Fibroblast of the aortic adventitia (primary cell): ENCODE measurements at places on chromosomes 2 and 18.

GRCh38 chr2:162537651-162538050 is 193.7 kb downstream of the GCA start:
- DNase-seq = no peak

GRCh38 chr2:100427627-100428258 is 10.3 kb upstream of the CHST10 start:
- DNase-seq = peak; percentile 59

DNA sequence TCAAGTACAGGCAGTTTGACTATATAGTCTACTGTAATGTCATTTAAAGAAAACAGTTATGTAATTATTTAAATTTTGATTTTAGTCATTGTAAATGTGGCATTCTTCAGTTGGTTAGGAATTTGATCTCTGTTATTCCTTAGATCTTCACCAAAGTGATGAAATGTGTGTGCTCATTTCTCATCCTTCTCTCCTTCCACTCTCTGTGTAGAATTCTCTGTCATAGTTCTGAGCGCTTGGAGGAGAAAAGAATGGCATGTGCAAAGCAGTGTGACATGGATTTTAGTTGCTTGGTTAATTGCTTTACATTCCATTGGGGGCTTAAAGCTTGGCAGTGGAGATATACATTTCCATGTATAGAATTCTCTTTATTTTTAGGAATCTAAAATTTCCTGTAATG is 14.8 kb downstream of the PIK3C3 start:
- no peak for DNase-seq

DNA sequence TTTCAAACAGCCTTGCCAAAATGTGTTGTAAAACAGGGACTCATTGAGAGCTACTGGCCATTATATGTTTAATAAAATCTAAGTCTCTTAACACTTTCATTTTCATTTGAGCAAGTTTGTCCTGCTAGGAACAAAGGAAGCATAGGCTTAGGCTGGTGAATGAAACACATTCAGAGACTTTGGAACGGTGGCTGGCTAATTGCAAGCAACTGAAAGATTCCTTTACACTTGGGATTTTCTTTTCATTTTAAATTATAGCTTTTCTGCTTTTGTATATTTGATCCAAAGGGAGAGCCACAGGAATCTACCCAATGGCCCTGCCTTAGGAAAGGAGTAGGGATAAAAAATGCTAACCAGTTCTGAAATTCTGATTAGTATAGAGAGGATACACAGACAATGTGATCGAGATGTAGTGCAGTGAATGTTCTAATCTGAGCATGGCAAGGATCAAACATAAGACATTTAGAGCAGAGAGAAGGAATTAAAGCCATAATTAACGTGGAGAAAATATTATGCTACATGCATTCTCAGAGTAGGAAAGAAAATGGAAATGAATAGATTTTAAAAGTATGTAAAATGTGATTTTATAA is 911.4 kb upstream of the SLC39A10 start:
- no peak for DNase-seq

- no peak for DNase-seq
Measured at GRCh38 chr2:155525199-155525598, 807.3 kb downstream of the NR4A2 start.

GRCh38 chr18:69246027-69246426 is 154.7 kb upstream of the DOK6 start:
- no peak for DNase-seq

DNA sequence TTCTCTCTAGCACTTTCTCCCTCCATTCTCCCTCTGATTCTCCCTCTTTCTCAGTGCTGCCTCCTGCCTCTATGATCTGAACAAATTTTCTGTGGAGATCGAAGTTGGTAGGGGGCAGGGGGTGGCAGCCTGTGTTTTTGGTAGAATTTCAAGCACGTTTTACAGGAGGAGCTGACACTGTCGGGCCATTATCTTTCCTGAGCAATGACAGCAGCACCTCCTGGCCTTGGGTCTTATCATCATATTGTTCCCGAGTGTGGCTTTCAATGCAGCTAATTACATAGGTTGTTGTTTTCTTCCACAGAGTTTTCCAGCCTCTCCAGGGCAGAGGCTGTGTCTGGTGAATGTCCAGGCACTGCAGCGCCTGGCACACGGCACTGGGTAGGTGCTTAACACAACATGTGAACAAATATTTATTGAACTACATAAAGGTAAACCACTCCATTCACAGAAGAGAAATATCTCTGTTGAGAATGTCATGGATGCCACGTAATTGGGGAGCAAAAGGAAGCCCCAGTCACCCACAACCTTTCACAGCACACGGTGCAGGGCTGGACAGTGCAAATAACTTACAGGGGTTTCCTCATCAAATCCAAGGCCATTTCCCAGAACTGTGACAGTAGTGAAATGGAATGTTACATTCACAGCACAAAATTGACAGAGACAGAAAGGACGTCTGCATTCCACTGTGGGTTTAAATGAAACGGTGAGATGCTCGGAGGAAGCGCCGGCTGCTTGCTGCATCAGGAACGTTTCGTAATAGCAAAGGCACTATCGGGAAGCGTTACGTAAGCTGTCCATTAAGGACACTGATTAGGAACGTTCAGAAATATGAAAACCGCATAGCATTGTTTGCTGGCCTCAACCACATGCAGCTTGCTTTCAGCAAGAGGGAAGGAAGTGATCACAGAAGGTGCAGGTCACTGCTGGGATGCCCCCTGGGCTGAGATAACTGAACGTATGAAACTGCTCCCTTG is 6.5 kb upstream of the KCNG2 start:
- DNase-seq = peak; percentile 98

DNA sequence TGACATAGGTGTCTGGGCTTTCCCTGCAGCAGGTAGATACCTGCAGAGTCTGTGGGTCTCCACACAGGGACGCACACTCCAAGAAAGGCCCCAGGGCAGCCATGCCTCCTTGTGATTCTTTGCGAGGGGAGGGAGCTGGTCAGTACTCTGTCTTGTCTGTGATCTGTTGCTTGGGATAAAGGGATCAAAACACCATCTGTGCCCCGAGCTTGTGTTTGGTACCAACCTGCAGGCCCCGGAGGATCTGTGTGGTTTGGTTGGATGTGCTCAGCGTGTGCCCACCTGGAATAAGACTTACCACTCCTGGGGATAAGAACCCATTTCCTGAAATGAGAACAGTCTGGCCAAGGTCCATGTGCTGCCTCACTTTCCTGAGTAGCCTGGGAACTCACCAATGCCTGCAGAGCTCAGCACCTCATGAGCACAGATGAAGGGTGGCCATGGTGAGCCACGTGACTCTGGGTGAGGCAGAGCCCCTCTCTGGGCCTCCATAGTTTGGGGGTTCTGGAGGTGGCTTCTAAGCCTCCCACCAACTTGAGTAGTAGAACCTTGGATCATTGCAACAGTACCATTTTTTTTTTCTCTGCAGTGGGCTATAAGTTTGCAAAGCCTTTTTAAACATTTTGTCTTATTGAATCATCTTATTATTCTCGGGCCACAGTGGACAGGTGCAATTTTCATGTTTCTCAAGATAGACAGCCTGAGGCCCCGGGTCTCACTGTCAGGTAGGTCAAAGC is 134.8 kb downstream of the DDX1 start:
- DNase-seq = no peak

DNA sequence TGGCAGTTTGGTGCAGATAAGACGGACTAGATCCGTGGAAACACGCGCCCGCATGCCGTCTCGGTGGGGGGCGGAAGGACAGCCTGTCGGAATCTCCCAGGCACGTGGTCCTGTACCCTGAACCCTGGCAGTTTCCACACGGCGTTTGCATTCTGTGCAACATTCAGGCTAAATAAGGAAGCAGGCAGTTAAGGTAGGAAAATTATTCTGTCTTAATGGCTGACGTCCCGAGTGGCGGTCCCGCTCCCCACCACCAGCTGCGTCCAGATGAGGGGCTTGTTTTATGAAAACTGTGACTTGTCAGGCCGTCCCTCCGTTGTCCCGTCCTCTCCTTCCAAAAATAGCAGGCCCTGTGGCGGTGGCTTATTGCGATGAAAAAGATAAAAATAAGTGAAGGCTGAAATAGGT is 120.2 kb downstream of the NFATC1 start:
- no peak for DNase-seq

GRCh38 chr2:21282515-21282898 is 158.7 kb downstream of the TDRD15 start:
- no peak for DNase-seq

- no peak for DNase-seq
Measured at GRCh38 chr2:7725850-7726242, 808.6 kb downstream of the RNF144A start.

- no peak for DNase-seq
Measured at GRCh38 chr2:98568161-98568956, 40.0 kb downstream of the COA5 start.

GRCh38 chr2:10889651-10890215 is 22.0 kb upstream of the KCNF1 start:
- no peak for DNase-seq

GRCh38 chr2:165456027-165456426 is 13.5 kb upstream of the CSRNP3 start:
- DNase-seq = no peak

DNA sequence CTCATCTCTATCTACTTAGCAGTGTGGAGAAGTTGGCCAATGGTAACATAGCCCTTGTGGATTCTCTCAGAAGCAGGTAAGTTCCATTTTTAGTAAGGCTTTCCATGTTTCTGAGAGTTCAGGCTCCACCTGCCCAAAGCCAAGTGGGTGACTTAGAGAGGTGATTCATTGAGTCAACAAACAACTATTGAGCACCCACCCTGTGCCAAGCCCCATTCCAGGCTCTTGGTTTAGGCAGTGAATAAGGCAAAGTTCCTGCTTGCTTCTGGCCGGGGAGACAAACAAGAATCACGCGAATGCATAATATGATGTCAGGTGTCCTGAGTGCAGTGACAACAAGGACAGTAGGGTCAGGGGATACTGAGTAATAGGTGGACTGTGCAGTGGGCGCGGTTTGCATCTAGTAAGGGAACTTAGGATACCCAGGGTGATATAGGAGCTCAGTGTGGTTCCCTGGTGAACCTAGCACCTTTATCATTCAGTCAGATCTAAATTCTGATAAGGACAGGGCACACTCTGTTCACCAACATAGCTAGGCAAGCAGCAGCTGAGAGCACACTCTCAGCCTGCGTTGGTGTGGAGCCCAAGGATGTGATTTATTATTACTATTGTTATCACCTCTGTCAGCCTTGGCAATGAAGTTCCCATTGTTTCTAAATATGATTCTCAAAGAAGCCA is 31.7 kb upstream of the KCTD1 start:
- DNase-seq = peak; percentile 43

DNA sequence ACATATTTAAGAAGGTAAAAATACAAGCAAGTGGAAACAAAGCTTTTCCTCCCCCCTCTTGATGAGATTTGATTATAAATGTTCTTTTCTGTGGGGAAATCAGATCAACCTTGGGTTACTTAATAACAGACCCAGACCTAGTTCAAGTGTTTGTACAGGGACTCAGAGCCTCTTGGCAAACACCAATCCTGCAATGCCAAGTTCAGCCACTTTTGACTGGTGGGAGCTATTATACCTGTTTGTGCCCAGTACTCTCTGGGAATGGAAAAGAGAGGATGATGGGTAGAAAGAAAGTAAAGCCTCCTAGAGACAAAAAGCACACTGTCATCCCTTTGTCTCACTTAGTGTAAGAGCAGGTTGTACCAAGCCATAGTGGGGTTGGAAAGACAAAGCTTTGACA is 63.8 kb upstream of the EPHA4 start:
- DNase-seq = no peak

GRCh38 chr2:48205137-48205798 is 299.0 kb upstream of the FBXO11 start:
- DNase-seq = peak; percentile 16

DNA sequence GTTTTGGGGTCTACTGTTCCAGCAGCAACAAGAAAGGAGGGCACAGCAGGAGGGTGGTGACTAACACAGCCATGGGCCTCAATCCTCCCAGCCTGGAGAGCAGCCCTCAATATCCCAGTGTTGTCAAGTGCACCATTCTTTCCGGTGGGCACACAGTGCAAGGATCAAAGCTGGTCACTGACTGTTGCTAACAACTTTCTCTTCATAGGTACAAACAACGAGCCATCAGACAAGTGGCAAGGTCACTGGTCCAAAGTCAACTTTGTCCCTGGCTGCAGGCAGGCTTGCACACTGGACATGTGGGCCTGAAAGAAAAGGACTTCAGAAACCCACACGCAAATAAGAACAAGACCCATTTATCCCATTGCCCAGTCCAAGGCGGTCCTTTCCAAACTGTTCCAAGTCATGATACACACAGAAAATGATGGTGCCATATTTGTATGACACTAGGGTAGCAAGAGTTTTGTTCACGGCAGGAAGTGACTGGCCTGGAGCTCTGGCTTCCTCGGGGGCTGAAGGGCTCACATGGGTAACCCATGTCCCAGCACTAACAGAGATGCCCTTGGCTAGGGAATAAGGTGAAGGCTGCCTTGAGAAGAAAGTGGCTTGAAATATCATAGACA is 57.0 kb downstream of the KCTD1 start:
- no peak for DNase-seq

- DNase-seq = no peak
Measured at GRCh38 chr2:11805024-11805423, 58.6 kb downstream of the LPIN1 start.

DNA sequence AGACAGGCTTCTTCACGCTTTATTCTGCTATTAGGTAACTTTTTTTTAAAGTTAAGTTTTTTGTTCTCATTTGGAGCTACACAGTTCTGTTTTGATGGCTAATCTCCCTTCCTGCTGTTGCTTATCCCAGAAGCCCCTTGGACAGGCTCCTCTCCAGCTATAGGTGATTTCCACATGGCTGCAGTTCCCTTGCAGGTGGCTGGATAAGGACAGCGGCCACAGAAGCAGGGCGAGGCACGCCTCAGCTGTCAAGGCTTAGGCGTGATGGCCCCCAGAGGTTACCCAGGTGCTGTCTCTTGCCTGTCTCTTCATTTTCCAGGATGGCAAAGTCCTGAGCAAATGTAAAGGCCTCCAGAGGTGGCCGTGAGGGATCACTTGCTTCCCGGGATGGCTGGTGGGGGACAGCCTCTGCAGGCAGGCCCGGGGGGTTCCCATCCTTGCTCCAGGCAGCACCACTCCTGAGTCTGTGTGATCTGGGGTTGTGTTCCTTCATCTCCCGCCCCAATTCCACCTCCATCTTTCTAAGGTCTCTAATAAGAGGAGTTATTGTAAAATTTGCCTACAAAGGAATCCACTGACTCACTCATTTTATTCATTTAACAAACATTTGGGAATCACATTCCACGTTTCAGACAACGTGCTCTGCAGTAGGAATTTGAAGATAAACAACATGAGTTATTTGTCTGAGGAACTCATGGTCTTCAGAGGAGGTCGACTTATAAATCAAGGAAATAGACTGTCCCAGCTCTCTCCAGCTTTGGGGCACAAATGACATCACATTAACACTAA is 53.4 kb downstream of the NAPG start:
- DNase-seq = peak; percentile 42

DNA sequence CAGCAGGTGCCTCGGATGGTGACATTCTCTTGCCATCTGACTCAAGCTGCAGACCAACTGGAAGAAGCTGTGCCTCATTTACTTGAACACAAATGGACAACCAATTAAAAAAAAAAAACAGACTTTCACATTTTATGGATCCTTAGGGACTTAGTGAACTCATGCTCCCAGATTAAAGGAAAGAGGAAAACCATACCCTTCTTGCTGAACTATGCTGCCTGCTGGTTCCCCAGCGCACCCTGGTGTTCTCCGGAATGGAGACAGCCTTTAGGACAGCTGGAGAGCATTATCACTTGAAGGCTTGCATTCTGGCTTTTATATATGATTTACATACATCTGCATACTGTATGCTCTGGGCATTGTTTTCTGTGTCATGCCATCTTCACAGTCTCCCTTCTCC is 370.7 kb downstream of the SLC4A3 start:
- no peak for DNase-seq

- DNase-seq = peak; percentile 22
Measured at GRCh38 chr2:24253303-24253919, 78.6 kb downstream of the FAM228A start.
